Nasal cavity respiratory epithelium epithelial cell of viscerocranial mucosa (primary cell): ENCODE measurements at places on chromosomes 1 and 21. TPM values are rescaled to one million over a fixed set of nuclear protein-coding genes. Genes with fewer than 3 reads are reported as not detected.

The HMGCL gene
- 45.8 and 51.3 TPM in 2 replicates for total RNA-seq

The KCNK2 gene
- not detected in 2 replicates for total RNA-seq

The PITHD1 gene
- 55.0 and 57.1 TPM in 2 replicates for total RNA-seq

The SPTA1 gene
- not detected in 2 replicates for total RNA-seq

The PLEKHN1 gene
- total RNA-seq: 4.4 and 6.2 TPM in 2 replicates

The CDCA8 gene
- total RNA-seq: 0.43 and 0.68 TPM in 2 replicates

The CLCA1 gene
- 0.07 TPM in 1 of 2 replicates, not detected in the other for total RNA-seq

The NGF gene
- 4.3 and 10.3 TPM in 2 replicates for total RNA-seq

The RIPK4 gene
- 28.0 and 70.5 TPM in 2 replicates for total RNA-seq

The NBPF4 gene
- total RNA-seq: 0.14 TPM in 1 of 2 replicates, not detected in the other

The C1orf21 gene
- 9.9 and 26.1 TPM in 2 replicates for total RNA-seq

The OR2L5 gene
- not detected in 2 replicates for total RNA-seq

The SLC16A4 gene
- 10.6 and 52.3 TPM in 2 replicates for total RNA-seq

The LAMC2 gene
- total RNA-seq: 1,196 and 2,227 TPM in 2 replicates

The USF1 gene
- 47.0 and 60.1 TPM in 2 replicates for total RNA-seq

The CCDC27 gene
- total RNA-seq: not detected in 2 replicates

The CLEC20A gene
- not detected in 2 replicates for total RNA-seq

The EVA1C gene
- total RNA-seq: 8.9 and 11.1 TPM in 2 replicates

The EYA3 gene
- total RNA-seq: 8.2 and 13.6 TPM in 2 replicates

The C1orf226 gene
- under 0.01 and 1.6 TPM in 2 replicates for total RNA-seq

The PKLR gene
- total RNA-seq: under 0.01 TPM in 1 of 2 replicates, not detected in the other

The C1orf53 gene
- 1.4 and 1.8 TPM in 2 replicates for total RNA-seq

The GPATCH3 gene
- total RNA-seq: 8.9 and 10.6 TPM in 2 replicates

The NMNAT2 gene
- total RNA-seq: 0.34 and 0.50 TPM in 2 replicates

The GPR157 gene
- total RNA-seq: 45.1 and 48.9 TPM in 2 replicates

The RORC gene
- 0.34 and 1.4 TPM in 2 replicates for total RNA-seq

The FAM72A gene
- 0.68 and 0.85 TPM in 2 replicates for total RNA-seq

The RFX5 gene
- total RNA-seq: 11.3 and 37.7 TPM in 2 replicates

The FAM110D gene
- not detected in 2 replicates for total RNA-seq

The CRP gene
- total RNA-seq: not detected in 2 replicates

The COL16A1 gene
- 159 and 263 TPM in 2 replicates for total RNA-seq

The DNAJC11 gene
- 24.9 and 52.9 TPM in 2 replicates for total RNA-seq

The BEST4 gene
- under 0.01 TPM in 2 replicates for total RNA-seq

The S100A12 gene
- 1.5 and 3.4 TPM in 2 replicates for total RNA-seq

The HAPLN2 gene
- not detected in 2 replicates for total RNA-seq
